ENCODE measurements at places on chromosomes 16 and 17. TPM values are rescaled to one million over a fixed set of nuclear protein-coding genes. Genes with fewer than 3 reads are reported as not detected.

SPATA32 gene
- not detected for total RNA-seq

DNA sequence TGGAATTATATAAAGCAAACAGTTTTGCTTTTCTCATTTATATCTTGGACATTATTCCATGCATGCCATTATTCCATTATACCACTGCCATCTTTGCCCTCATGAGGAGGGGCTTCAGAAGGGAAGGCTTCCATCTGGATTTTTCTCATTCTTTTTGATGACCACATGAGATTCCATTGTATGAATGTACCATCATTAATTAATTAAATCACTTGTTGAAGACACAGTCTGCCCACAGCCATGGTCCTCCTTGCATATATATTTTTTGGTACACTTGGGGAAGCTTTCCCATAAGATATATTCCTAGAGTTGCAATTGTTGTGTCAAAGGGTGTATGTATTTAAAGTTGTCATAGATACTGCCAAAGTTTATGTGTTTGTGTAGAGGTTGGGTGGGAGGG is 7.1 kb downstream of the ARL4D start:
- DNase-seq = no peak

DNA sequence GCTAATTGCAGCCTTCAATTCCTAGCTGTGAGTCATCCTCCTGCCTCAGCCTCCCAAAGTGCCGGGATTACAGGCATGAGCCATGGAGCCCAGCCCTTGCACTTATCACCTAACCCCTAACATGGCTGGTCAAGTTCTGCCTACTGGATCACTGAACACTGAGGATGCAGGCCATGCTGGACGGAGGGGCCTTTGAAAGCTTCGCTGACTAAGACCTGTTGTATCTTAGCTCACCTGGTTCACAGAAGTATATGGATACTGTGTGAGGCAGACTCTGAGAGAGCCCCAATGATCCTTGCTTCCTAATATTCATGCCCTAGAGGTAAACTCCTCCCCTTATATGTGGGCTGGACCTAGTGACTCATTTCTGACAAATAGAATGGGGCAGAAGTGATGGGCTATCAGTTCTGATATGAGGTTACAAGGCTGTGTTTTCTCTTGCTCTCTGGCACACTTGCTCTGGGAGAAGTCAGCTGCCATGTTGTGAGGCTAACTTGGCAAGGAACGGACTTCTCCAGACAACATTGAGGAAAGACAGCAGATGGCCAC is 11.7 kb upstream of the TMIGD1 start:
- DNase-seq = peak; percentile 43

DNA sequence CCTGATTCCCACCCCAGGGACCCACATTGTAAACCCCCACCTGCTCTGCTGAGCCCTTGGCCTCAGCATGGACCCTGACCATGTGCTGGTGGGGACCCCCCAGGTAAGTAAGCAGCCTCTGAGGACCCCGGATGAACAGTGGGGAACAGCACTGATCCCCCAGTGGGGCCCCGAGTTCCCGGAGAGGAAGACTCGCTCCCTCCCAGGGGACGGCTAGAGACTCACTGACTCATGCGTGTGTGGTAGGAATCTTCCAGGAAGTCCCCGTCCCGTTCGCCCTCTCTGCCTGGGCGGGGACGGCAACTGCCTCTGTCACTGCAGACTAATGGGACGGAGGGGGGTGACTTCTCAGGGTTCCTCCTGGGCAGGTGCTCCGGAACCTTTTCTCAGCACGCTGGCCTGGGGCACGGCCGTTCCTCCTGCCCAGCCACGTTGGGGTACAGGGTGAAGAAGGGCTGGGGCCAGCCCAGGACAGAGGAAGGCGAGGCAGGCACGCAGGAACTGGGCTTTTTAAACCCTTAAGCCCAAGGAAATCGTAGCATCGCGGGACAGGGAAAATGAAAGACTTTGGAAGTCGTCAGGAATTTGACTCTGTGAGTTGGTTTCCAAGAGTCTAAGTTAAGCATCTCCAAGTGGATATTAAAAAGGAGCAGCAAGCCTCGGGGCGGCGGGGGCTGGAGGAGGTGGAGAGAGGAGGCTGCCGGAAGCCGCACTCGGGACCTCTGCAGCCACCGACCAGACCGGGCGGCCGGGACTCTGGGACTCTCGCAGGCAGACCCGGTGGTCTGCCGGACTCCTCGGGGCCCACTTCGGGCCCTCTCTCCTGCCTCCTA is 178.7 kb downstream of the SEC14L1 start:
- DNase-seq = peak; percentile 91

DNA sequence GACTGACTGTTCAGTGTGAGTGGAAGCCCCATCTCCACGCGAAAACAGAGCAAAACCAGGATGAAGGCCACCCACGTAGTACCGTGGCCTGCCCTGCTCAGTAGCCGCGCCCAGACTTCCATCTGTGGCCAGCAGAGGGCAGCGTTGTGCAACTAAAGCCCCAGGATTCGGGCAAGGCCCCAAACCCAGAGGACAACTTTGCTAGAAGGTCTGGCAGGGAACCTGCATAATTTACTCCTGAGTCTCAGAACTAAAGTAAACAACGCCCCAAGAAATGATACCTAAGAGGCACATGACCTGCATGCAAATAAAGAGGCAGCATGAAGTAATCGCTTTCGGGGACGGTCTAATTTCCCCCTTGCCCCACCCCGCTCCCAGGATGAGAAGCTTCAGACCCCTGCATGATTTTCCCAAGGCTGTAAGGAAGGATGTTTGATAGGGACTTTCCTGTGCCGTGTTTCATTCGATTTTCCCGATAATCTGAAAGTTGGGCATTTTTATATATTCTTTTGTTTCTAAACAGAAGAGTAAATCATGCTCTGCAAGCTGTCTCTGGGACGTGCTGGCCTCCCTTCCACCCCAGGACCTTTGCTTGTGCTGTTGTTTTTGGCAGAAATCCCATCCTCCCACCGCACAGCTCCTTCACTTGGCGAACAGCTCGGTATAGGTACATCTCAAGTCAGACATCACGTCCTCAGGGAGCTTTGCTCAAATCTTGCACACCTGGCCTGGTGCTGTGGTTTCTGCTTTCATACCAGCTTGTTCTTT is 18.6 kb downstream of the HSBP1 start:
- DNase-seq = peak; percentile 91

SCNN1G gene
- total RNA-seq = not detected
